Stimulated activated CD4-positive, alpha-beta T cell treated with anti-CD3 and anti-CD28 coated beads, Interleukin-1b, Interleukin-23, amount 100 ng/mL, for 24 hours (primary cell): ENCODE measurements at places on chromosomes 12 and 14.

- no peak for DNase-seq
Measured at GRCh38 chr14:96011131-96011530, 28.0 kb upstream of the C14orf132 start.

- DNase-seq, result no peak
Measured at GRCh38 chr14:88030079-88030478, 25.1 kb downstream of the GPR65 start.

GRCh38 chr12:110351119-110351518 is 52.4 kb downstream of the ANAPC7 start:
- DNase-seq, result no peak

- no peak for DNase-seq
Measured at GRCh38 chr12:56683-57346, 9.8 kb upstream of the IQSEC3 start.

DNA sequence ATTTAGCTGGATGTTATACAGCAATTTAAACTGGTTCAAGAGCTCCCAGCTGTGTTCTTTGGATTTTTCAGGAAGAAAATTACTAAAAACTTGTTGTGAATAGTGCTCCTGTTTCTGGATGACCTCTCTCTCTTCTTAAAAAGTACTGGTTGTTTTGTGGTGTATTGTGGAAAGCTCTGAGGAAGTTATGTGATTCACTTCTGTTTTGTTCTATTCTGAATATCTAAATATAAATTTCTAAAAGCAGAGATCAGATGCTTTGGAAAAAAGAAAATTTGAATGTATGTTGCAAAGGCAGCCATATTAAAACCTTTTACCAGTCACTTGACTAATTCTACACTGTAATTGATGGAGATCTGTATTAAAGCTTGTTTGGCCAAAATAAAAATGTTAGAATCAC is 3.4 kb upstream of the C3AR1 start:
- no peak for DNase-seq
